ENCODE measurements at places on chromosomes 5 and 9. TPM values are rescaled to one million over a fixed set of nuclear protein-coding genes. Genes with fewer than 3 reads are reported as not detected.

Gene CDKN2B
- 1.4 TPM for total RNA-seq

Gene CYLC2
- total RNA-seq, result not detected

Gene S1PR3
- not detected for total RNA-seq

Gene ABO
- total RNA-seq, result 0.62 TPM

Gene PSAT1
- 2.7 TPM for total RNA-seq

Gene MOB3B
- 0.12 TPM for total RNA-seq

Gene GABRA6
- total RNA-seq, result not detected

Gene ACOT12
- total RNA-seq, result not detected

Gene PCDHAC1
- total RNA-seq, result not detected

Gene IFNA8
- total RNA-seq, result not detected

Gene ZNF879
- total RNA-seq, result 2.9 TPM

DNA sequence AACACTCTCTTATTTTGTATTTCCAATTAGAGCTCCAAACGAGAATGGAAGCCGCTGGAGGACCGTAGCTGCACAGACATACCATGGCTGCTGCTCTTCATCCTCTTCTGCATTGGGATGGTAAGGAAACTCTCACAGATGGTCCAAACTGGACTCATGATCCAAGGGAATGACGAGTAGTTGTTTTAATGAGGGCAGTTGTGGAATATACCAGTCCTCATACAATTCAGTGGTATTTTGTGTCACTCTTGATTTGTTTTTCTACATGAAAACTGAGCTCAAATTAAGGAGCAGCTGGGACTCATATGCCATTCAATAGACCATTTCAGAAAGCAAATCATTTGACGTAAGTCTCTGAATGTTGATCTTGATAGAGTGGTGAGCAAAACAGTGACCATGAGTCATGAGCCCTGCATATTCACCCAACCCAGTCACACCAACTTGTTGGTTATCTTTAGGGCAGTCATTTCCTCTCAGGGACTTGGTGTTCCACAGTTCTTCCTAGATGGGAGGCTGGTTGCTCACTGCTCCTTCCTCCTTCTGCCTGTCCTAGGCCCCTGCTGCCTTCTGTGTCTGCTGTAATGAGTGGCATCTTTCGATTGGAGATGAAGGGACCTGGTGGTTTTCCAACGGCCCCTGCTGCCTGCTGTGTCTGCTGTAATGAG lies 54.9 kb downstream of the SLC44A1 start:
- no peak for DNase-seq

DNA sequence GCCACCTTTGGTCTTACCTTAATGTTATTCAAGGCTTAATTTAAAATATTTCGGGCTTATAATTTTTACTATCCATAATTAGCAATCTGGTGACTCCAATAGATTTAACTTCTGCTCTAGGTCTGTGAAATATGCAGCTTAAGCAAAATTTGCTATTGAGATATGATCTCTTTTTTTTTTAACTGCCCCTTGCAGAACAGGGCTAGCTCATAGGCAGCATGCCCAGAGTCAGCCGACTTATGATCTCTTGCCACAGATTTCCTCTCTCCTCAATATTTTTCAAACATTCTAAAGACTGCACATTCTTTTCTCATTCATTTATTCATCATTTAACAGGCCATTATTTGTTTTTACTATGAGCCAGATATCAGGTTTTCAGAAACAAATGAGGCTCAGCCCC lies 4.5 kb downstream of the TTC23L start:
- DNase-seq, result no peak

DNA sequence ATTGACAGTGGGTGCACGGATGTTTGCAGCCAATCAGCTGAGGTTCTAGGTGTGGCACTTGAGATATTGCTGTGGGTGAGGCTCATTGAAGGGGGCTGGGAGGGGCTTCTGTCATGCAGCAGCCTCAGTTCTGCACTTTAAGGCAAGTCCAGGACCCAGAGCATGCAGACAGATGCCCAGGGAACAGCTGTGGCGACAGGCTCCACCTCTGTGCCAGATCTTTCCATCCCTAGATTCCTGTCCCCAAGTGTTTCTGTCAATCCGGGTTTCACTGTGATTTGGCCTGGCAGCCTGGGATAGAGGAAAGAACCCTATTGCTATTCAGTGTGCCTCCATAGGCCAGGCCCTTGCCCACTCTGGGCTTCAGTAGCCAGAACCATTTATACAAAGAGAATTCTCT lies 20.8 kb upstream of the CERCAM start:
- no peak for DNase-seq

GRCh38 chr5:181187500-181188213 lies 17.3 kb downstream of the TRIM7 start:
- DNase-seq, result peak; percentile 45

- DNase-seq, result peak; percentile 86
These were observed at the start of gene TBC1D13 for GRCh38 chr9:128786681-128787601. Gene TBC1D13 (plus strand): TSS chr9:128787253. CDS start chr9:128787354, 101 bp downstream.

GRCh38 chr5:67960939-67961338 lies 254.6 kb upstream of the PIK3R1 start:
- DNase-seq, result no peak

- DNase-seq, result no peak
These were observed 142.1 kb upstream of the GLRA1 start for GRCh38 chr5:152066784-152067183.

GRCh38 chr5:17436761-17437221 lies 61.2 kb upstream of the TAF11L2 start:
- DNase-seq, result no peak

DNA sequence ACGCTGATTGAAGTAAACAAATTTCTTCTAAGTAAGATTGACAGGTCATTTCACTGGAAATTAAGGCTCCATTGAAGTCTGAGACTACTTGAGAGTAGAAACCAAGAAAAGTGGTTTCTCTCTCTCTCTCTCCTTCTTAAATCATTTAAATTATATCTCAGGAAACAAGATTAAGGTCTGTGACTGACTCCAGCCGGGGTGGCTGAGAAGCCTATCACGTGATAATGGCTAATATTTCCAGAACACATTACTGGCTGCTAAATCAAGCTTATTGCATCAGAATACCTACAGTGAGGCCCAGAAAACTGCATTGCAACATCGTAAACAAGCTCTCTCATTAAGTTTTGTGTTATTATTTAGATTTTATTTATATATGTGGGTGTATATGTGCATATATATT lies 88.4 kb downstream of the PTCD2 start:
- no peak for DNase-seq

DNA sequence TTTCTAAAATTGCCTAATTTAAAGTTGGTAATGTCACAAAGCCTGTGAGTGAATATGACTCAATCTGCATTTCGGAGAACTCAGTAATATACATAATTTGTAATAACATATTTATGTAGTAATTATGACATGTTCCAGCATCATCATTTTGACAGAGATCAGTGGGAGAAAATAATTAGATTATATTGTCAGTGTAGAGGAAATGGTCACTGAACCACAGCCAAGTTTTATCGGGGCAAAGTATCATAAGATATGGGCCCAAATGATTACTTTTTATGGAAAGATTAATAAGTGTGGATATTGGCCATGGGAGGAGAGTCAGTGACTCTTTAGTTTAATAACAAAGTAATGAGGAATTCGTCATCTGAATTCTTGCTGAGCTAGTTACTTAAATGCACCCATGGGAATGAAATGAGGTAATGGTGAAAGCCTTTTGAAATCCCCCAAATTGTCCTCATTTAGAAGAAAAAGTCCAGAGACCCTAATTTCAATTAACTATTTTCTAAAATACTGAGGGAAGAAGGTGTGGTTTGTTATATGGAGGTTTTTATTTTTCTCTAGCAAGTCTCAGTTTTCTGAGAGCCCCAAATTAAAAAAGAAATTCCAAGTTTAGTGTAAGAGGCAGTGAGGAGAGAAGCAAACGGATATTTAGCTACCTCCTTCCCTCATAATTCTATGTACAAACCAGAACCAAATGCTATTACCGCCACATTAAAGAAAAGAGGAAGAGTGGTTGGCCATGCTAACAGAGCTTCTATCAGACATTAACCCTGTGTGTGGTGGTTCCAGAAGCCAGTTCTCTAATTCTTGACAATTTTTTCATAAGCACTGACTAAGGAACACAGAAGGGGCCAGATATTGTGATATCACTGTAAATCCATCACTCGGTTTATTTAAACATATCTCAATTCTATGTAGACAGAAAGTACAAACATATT lies 37.7 kb upstream of the MRPS30 start:
- DNase-seq, result no peak

- DNase-seq, result no peak
These were observed 18.8 kb downstream of the FTMT start for GRCh38 chr5:121870489-121870888.

- DNase-seq, result no peak
These were observed 308.0 kb downstream of the MCTP1 start for GRCh38 chr5:94976853-94977252.

DNA sequence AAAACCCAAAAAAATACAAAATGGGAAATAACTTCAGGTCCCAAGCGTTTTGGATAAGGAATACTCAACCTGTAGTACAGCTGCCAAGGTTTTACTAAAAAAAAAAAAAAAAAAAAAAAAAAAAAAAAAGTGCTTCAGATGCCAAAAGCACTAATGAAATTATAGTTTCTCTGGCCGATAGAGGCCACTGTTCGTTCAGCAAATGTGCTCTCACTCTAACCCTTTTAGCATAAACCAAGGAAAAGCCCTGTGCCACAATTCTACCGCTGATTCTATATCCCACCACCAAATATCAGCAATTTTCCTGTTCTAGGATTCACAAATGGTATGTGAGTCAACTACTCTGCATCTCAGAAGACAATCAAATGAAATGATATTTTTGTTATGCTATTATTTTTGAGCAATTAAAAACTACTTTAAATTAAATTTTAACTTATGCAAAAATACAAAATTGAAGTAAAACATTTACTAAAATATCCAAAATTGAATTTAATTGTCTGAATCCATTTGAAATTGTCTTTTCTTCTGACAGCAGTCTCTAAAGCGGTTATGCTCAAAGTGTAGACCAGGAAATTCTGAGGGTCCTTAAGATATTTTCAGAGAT lies 79.8 kb downstream of the RICTOR start:
- peak; percentile 48 for DNase-seq

DNA sequence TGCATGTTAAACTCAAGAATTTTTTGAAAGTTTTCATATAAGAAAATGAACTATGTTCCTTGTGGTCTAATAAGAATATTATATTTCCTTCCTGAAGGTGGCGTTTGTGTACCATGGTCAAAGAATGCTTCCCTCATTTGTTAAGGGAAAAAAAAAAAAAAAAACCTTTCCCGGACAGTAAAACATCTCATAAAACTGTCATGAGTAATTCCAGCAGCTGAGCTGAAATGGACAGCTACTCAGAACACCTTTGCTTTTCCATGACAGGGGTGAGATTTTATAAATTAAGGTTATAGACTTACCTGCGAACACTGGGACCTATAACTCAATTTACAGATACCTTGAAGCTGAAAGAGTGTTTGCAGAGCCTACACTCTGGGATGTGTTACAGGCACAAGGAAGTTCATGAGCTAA lies 113.2 kb upstream of the RANBP3L start:
- no peak for DNase-seq

- no peak for DNase-seq
These were observed 807.9 kb downstream of the PRELID2 start for GRCh38 chr5:145027286-145027685.

GRCh38 chr5:39616131-39616530 lies 191.4 kb upstream of the DAB2 start:
- DNase-seq, result no peak

- DNase-seq, result peak; percentile 15
These were observed 68.7 kb downstream of the MARCHF3 start for GRCh38 chr5:126961702-126962101.

DNA sequence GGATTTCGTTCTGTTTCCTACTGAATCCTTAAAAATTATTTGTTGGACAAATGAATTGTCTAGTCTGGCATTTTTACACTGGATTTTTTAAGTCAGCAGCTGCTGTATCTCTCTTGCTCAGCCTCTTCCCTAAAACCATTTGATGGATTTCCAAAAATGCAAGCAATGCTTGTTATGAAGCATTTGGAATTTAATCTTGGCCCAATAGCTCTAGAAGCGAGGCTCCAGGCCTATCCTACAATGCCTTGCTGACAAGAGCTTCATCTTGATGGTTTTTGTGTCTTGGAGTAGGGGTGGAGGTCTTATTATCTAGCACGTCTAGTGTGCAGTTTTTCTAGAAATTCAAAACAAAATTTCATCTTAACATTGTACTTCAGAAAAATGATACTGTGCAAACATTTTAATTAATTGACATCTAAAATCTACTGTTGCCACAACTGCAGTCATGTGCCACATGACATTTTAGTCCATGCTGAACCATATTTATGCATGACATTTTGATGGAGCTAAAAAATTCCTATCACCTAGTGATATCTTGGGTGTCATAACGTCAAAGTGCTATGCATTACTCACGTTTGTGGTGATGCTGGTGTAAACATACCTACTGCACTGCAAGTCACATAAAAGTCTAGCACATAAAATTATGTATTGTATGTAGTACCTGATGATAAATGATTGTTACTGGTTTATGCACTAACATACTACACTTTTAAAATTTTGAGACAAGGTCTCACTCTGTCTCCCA lies 5.9 kb upstream of the RAD23B start:
- DNase-seq, result no peak

GRCh38 chr5:88661806-88662207 lies 221.2 kb downstream of the MEF2C start:
- DNase-seq, result no peak

DNA sequence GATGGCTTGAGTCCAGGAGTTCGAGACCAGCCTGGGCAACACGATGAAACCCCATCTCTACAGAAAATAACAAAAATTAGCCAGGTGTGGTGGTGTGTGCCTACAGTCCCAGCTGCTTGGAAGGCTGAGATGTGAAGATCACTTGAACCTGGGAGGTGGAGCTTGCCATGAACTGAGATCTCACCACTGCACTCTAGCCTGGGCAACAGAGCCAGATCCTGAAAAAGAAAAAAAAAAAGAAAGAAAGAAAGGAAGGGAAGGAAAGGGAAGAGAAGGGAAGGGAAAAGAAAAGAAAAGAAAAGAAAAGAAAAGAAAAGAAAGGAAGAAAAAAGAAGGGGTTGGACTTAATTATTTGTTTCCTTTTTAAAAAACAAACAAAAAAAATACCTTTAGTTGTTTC lies 764.2 kb downstream of the IRX1 start:
- DNase-seq, result no peak

DNA sequence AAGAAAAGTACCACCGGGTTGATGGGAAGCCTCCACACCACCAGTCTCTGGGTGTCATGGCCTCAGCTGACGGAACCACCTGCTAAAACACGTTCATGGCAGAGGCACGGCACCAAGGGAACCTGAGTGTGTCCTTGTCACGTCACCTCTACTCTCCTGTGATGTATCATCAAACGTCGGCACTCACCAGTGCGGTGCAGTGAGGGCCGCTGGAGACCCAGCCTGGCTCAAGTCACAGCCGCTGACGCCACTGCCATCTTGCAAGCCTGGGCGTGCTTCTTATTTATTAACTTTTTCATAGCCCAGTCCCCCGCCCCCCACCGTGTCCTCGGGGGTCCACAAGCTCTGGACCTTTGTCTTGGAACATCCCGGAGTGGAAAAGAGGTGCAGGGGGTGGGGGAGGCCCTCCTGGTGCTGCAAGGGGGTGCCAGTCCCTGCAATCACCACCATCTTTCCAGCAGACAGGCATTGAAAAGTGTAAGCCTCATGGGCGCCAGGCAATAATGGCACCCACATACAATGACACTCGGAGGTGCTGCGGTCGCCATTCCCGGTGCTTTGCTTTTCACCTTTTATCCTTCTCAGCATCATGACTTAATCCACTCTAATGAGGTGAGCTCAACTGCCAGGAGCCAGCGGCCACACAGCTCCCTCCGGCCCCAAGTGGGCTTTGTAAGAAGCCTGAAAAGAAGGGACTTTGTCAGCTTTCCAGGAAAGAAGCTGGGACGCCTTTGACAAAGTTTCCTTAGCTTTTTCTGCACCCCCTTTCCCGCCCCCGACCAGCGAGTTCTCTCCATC lies 202.3 kb upstream of the IRX1 start:
- DNase-seq, result no peak

GRCh38 chr5:133506181-133506580 lies 106.2 kb downstream of the FSTL4 start:
- no peak for DNase-seq
